Mucosa of descending colon (tissue), 3 donors: ENCODE measurements at places on chromosomes 12 and 14. TPM values are rescaled to one million over a fixed set of nuclear protein-coding genes. Genes with fewer than 3 reads are reported as not detected.

EFS gene
- total RNA-seq: 0.98 TPM

DNA sequence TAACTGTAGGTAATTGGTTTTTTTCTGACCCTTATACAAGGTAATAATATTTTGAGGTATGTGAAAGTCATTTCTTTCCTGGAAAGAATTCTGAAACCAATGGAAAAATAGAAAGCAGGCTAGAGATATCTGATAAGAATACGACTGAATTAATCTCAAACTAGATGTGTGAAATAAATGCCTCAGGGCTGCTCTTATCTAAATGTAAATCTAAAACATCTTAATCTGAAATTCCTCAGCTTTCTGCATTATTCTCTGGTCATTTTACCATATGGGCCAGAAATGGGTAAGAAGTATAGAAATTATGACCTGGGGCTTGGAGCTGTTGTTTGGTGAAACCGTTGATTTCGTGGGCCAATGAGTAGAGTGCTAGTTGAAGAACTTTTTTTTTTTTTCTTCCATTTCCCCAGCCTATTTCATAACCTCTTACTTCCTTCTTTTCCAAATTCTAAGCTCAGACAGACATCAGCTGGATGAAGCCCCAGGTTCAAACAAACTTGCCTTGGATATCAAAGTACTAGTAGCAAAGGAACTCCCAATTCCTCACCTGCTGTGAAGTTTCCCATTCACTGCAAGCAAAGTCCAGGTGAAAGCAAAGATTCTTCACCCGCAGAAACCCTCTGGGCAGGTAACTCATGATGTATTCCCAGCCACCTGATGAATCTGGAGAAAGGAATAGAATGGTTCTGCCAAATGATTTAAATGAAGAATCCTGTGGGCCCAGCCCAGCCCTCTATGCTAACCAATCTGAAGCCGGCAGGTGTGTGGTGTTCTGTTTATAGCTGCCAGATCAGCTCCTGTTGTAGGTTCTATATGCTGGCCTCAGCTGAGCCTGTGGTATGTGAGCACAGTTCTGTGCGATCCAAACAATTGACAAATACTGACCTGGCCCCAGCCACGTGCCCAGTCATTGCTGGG lies 9.7 kb upstream of the FOS start:
- DNase-seq: no peak

DNA sequence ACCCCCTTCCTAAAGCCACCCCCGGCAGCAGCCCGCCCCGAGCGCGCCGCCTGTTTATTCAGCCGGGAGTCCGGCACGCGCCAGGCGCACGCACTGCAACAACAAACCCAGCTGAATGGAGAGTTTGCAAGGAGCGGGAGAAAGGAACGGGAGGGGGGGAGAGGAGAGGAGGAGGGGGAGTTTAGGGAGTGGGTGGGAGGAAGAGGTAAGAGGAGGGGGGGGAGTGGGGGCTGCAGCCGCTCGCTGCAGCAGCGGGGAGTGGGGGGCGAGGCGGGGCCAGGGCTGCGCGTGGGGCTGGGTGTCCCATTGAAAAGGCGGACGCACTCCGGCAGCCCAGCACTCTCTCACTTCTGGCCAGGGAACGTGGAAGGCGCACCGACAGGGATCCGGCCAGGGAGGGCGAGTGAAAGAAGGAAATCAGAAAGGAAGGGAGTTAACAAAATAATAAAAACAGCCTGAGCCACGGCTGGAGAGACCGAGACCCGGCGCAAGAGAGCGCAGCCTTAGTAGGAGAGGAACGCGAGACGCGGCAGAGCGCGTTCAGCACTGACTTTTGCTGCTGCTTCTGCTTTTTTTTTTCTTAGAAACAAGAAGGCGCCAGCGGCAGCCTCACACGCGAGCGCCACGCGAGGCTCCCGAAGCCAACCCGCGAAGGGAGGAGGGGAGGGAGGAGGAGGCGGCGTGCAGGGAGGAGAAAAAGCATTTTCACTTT lies at the start of gene ASCL1:
TSS of gene ASCL1 (plus strand) at position 336 of the 712 bp plus-strand sequence. CDS start 571 bp downstream, outside the sequence.
- no peak for DNase-seq

PLEKHH1 gene
- 110 TPM for total RNA-seq
